Ascending aorta (tissue), 2 donors: ENCODE measurements at places on chromosomes 3 and 15.

DNA sequence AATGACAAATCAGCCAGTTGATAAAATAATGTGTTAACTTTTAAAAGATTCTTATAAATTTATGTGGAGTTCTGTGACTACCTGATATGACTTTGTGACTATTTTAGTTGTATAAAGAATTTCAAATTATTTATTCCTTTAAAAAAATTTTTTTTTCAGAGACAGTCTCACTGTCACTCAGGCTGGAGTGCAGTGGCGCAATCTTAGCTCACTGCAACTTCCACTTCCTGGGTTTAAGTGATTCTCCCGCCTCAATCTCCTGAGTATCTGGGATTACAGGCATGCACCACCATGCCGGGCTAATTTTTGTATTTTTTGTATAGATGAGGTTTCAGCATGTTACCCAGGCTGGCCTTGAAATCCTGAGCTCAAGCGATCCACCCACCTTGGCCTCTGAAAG, 48.5 kb downstream of the MBNL1 start:
- no peak for DNase-seq

- DNase-seq = no peak
These were observed 39.8 kb downstream of the IDH2 start for GRCh38 chr15:90062462-90062932.

DNA sequence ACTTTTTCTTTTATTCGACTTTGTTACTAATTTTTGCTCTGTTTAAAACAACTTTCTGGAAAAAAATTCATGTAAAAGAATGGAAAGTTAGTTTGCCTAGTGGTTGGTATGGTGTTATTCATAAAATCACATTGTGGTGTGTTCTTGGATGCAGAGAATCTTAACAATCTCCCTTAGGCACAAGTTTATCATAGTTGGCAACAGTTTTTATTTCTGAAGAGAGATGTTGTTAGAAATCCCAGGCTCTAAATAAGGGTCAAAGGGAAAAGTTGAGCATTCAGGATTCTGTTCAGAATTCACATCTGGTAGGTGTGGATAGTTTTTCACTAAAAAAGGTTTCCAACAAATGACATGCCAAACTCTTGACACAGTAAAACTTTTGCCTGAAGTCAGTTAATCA, 6.4 kb downstream of the DUT start:
- DNase-seq = no peak

- no peak for DNase-seq
These were observed 62.1 kb downstream of the NCEH1 start for GRCh38 chr3:172648747-172649146.

GRCh38 chr3:175260145-175260794, 401.1 kb downstream of the NAALADL2 start:
- no peak for DNase-seq

GRCh38 chr15:51281368-51281967, 56.9 kb downstream of the CYP19A1 start:
- DNase-seq = peak; percentile 81

DNA sequence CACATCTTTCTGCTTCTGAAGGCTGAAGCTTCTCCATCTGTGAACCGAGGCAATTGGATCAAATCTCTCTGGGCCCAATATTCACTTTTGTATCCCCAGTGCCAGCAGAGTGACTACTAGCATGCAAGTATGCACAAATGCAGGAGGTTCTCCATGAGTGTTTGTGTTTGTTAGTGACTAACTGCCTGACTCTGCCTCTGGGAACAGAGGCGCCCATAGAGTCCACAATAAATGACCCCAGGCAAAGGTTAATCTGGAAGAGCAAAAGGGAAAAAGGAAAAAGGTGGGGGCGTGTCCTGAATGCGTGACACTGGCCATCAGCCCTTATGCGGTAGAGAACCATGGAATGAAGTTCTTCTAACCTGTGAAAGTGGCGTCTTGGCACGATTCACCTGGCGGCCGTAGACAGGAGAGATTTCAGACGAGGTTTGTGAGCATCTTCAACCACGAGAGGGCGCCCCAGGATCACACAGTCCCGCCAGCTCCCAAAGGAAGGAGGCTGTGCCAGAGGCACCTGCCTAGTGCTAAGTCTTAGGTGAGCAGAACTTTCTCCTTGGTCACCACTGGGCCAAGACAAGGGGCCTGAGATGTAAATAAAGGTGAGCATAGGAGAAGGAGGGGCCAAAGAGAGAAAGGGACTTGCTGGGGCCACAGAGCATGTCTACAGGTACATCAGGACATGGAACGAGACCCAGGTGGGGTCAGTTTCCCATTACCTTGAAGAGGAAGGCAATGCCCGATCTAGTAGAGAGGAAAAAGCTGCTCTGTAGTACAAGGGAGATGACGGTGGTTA, 44.2 kb downstream of the RBPMS2 start:
- peak; percentile 91 for DNase-seq

DNA sequence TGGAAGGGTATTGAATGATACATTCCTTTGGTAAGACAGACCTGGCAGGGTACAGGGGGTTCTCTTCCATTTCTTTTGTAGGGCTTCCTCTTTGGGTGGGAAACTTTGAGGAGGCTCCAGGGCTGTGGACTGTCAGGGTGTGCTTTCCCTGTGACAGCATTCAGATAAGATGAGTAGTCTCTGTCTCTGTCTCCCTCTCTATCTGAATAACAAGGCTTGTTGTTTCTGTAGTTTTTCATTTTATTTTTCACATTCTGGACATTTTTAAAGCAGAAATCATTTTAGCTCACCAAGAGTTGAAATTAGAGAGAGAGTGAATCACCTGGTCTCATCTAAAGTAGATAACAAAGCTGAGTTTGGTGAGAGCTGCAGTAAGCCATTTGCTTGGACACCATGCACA, 100.8 kb upstream of the TPM1 start:
- no peak for DNase-seq

DNA sequence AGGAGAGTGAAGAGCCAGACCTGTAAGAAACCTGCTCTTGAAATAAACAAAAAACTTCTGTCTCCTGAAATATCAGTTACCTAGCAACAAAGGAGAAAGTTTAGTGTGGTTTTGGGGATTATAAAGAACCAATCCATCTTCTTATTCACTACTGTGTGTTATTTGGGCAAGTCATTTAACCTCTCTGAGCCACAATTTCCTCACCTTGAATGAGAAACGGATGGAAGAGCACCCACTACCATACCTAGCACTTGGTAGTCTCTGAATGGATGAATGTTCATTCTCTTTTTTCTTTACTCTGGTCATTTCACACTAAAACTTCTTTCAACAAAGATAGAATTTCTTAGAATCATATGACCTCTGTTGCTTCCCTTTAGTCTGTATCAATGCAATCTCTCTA, 45.2 kb downstream of the PTPN9 start:
- DNase-seq = no peak

DNA sequence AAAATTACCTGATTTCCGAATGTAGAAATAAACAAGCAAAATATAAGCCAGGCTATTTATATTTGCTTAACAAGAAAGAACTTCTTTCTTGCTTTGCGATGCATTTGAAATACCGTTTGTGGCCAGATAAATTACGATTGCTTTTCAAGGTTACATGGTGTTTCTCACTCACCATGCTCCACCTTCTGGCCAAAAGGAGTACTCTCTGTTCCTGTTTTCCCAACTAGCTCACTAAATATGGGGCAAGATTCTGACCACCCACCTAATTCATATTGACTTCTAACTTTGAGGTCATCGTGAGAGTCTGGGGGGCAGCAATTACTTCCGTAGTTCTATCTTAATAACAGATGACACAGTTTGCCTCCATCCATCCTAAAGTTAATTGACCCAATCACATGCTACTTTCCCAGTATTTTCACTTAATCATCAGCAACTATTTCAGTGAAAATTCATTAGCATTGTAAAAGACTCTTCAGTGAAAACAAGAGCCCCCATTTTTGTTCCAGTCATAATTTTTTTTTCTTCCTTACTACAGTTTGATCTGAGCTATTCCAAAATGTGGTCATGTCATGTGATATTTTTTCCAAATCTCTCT, 25.9 kb downstream of the ACP3 start:
- DNase-seq = peak; percentile 68

DNA sequence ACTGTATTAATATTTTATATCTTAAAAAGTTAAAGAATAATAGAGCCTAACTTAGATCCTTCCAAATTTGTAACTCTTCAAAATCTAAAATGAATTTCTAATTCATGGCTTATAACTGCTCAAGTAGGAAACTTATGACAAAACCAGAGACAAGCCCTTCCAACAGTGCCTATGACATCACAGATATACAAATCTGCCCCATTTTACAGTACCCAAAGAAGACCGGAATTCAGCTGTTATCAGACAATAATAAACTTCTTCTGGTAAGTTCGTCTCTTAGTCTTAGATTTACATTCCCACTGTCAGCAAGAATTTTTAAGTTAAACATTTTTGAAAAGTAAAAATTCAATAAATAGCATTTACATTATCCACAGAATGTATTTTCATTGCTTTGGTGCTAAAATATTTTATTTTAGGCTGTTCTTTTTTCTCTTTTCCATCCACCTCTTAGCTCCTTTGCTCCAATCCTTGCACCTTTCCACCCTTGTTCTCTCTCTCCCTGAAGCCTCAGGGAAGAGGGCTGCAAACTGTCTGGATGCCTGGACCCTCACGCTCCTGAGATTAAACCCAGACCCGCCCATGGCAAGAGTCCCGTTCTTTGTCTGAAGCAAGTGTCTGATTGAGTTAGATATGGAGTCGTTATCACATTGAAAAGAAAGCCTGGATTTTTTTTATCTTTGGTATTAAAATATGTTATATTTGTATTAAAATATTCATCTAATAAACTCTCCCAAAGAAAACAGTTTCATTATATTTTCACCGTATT, 312.7 kb downstream of the ZBTB20 start:
- no peak for DNase-seq

GRCh38 chr3:192860454-192860853, 57.2 kb downstream of the MB21D2 start:
- DNase-seq = no peak

DNA sequence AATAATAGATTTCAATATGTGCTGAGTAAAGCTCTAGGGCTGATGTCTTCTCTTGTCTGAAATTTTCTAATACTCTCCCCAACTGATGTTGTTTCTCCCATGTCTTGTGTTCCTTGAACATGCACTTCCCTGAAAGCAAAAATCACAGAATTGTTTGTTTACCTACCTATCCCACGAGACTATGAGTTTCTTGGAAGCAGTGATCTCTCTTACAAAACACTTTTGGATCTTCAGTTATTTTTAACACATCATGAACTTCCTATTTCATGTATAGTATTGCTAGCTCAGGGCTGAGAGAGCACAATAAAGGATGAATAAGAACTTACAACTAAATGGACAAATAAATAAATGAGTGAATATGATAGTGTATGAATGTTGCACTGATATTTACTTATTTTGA, 365.0 kb downstream of the ROBO2 start:
- no peak for DNase-seq

DNA sequence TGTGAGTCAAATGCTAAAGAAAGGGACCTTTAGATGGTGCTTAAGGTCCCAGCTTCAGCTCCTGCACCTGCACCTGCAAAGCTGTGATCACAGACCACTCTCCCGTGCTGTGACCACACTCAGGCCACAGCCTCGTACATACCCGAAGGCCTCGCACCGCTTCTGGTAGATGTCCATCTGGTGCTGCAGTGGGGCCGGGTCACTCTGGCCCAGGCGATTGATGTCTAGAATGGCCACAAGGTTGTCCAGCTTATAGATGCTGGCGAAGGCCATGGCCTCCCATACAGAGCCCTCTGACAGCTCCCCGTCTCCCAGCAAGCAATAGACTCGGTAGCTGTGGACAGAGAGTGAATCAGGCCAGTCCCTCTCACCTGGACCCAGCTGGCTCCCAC, 21.0 kb downstream of the TKT start:
- DNase-seq = no peak

- DNase-seq = no peak
These were observed 205.6 kb downstream of the FEZF2 start for GRCh38 chr3:62167566-62168262.

GRCh38 chr15:62783303-62783957, 259.1 kb upstream of the TPM1 start:
- no peak for DNase-seq

GRCh38 chr3:40911264-40911663, 288.0 kb upstream of the CTNNB1 start:
- DNase-seq = no peak

DNA sequence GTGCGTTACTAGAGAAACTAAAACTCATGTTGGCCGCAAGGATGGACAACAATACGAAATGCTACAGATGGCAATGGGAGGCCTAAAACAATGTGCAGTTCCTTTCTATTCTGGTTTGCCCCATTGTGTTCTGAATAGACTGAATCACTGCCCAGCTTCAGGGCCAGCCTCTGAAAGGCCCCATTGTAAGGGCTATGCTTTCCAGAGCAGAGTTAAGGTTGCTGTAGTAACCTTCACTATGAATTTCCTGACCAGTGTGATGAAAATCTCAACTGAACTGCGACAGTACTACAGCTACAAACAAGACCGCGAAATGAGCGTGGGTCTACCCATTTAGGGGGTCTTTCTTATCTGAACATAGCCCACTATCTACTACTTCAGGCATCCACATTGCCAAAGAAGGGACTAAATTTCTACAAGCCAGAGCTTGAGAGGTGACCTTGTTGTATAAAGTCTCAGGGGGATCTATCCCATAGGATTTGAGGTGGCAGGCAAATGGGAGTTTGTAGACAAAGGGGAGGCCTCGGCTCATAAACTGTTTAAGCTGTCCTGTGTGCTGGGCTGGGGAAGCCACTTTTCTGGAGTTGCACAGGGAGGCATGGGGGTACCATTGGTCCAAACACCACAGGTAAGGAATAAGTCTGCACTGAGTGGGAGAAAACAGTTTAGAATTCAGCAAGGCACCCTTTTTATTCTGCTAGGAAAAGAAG, 80.1 kb downstream of the MYO1E start:
- DNase-seq = no peak

- DNase-seq = no peak
These were observed 30.2 kb downstream of the FAM174B start for GRCh38 chr15:92625251-92625980.

- DNase-seq = no peak
These were observed 35.4 kb downstream of the PCOLCE2 start for GRCh38 chr3:142853270-142854168.

DNA sequence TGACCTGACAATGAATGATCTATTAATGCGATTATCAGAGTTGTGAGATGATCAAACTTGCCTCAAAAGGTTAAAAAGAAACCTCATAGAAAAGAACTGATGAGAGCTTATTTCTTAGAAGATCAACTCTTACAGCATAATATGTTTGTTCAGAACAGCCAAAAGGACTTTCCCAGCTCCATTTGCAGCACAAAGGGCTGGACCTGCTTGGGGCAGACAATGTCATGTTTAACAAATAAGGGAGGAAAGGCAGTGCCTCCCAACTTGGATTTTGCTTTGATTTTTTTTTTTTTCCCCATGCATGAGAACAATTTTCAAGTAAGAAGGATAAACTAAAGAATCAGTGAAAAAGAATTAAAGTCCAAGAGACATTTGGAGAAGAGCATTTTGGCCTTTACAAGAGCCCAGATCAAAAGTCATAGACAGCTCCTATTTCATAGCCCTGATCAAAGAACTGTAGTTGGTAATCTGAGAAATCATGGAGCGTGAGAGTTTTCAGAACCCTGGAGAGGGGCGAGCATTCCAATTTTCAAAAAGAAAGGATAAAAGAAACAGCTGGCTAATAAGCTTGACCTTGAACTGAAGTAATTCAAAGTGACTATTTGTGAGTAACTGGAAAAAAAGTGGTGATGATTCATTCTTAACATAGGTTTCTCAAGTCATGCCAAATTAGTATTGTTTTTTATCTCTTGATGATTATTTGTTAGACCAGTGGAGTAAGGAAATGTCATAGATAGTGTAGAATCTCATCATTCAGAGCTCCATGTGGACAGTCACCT, 136.0 kb upstream of the CFAP20DC start:
- no peak for DNase-seq

GRCh38 chr15:54644796-54645195, 551.9 kb downstream of the RSL24D1 start:
- no peak for DNase-seq

- no peak for DNase-seq
These were observed 46.5 kb upstream of the CCDC174 start for GRCh38 chr3:14605067-14605466.
